HCEC 1CT (cell line): ENCODE measurements at places on chromosomes 5 and 9.

DNA sequence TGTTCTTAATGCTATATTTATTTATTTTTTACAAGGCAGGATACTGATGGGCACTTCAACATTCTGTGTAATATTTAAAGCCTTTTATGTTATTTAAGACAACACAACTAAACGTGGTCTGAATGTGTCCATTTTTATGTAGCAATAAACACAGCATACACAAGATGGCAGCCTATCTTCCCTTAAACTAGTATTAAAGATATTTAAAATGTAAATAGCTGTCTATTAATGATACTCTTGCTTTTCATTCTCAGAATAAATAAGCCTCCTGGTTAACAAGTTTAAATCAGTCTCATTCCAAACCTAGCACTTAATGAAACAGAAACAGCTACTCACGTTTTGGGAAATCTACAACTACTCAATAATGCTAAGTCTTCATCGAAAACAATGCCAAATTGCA is 315.7 kb downstream of the MCTP1 start:
- DNase-seq: peak; percentile 56

GRCh38 chr5:112232667-112233066 is 186.4 kb downstream of the EPB41L4A start:
- no peak for DNase-seq

DNA sequence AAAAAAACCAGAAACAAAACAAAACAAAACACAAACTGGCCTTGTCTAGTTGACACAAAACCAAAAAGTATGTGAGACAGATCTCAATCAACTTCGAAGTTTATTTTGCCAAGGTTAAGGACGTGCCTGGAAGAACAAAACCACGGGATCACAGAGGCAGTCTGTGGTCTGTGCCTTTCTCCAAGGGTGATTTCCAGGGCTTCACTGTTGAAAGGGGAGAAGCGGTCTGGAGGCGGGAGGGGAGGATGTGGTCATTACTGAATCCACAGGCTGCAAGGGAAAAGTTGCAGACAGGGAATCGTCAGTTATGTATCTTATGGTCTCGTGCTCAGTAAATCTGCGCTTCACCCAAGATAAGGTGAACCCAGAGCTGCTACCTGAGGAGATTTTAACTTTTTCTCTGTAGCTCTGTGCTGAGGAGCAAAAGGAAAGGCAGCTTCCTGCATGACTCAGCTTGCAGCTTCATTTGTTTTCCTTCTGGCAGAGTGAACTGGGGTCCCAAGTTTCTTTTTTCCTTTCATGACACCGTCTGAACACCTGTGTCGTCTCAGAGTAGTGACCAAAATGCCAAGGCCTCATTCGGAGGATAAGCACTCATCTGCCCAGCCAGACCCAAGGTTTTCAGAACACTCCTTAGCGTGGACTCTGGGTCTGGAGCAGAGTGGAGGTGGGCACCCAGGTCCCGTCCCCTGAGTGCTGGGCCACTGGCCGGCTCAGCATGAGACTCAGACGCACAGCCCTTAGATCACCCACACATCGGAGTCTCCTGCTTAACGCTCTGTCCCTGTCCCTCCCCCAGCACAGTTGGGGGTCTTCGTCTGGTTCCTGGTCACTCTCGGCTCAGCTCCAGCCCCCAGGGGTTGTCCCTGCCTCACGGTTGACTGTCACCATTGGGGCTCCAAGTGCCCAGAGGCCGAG is 25.9 kb downstream of the ROPN1L start:
- DNase-seq: no peak

DNA sequence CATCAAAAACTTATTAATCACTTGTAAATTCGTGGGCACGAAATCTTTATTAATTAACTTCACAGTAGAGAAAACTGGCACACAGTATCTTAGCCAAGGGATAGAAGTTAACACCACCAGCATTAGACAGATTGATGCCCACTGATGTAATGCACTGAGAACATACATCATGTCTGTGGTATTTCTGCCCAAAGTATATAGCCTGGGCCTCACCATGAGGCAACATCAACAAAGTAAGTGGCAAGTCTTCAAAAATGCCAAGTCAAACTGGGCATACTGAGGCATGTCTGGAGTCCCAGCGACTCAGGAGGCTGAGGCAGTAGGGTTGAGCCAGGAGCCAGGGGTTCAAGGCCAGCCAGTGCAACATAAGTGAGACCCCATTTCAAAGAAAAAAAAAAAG is 79.5 kb downstream of the GLIS3 start:
- no peak for DNase-seq

GRCh38 chr5:9932770-9933169 is 302.6 kb upstream of the TAS2R1 start:
- no peak for DNase-seq

DNA sequence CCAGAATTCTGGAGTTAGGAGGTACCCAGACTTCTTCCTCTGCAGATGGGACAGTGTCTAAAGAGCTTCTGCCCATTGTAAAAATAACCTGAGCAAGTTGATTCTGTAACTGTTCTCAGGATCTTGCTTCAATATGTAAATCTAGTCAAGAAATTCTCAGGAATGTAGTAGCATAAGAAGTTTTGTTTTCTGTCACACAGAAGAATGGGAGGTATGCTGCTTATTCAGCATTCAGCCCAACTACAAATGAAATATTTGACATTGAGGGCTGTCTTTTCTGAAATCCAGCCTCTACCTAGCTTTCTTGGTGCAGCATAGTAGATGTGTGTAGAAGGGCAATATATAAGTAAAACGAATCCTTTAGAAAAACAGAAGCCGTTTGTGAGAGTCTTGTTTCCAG is 13.8 kb downstream of the MACIR start:
- DNase-seq: no peak
